ENCODE measurements at places on chromosomes 13 and 19. TPM values are rescaled to one million over a fixed set of nuclear protein-coding genes. Genes with fewer than 3 reads are reported as not detected.

LILRA1 gene
- total RNA-seq, result 0.18 TPM

DYRK1B gene
- 13.0 TPM for total RNA-seq

DKKL1 gene
- total RNA-seq, result not detected

TNFSF11 gene
- 0.16 TPM for total RNA-seq

CEACAM7 gene
- not detected for total RNA-seq

MYBPC2 gene
- not detected for total RNA-seq

PCDH17 gene
- 25.3 TPM for total RNA-seq

DNA sequence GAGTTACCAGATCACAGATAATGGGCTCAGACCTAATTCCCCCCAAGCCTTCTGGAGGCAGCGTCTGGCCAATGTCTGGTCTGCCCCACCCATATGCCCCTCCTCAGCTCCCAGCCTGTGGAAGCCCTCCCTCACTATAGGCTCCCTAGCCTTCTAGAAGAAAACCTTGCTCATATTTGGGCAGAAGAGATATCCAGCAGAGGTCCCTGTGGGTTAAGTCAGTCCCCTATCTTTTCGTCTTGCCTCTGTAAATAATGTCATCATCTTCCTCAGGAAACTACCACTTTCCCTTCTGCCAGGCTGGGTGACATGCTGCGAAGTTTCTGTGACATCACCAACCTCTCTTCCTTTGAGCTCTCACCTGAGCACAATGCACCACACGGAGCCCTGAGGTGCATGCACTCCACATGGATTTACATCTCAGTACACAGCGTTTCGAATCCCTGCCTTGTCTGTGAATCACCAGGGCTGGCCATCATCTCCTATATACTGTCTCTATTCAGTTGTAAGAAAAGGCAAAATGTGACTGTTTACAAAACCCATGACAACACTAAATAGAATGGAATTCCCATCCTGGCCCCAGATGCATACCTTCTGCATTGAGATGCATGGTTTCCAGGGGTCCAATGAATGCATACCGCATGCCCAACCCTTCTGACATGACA is 112.8 kb downstream of the CRYL1 start:
- ATAC-seq, result no peak

DNA sequence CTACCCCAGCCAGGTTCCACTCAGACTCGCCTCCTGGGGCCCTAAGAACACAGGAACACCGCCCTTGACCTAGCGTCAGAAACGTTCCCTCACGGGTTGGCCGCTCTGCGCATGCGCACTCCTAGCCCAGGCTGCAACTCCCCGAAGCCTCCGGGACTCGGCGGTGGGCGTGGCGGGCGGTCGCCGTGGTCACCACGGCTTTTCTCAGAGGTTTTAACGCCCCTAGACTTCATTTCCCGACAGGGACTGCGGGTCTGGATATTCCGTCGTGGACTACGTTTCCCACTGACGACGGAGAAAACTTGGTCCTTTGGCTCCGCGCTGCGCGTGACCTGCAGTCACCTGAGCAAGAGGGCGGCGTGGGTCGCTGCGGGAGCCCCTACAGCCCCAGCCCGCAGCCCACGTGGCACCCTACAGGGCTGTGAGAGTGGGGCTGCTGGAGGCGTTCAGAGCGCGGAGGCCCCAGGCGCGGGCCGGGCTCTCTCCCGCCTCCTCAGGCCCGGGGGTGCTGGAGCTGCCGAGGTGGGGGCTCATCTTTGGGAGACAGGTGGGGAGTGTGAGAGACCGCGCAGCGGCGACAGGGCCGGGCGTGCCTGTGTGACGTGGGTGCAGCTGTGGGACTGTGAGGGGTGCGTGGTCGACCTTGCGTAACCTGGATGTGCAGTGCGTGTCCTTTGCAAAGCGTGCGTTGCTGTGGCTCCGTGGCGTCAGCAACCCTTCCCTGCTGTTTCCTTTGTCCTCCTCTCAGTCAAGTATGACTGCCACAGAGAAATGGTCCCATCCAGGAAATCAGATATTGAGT is 38.0 kb upstream of the ZNF573 start:
- ATAC-seq, result no peak

GRCh38 chr19:45471111-45471930 is 3.5 kb downstream of the FOSB start:
- no peak for ATAC-seq
